Esophagus muscularis mucosa (tissue), 4 donors: ENCODE measurements at places on chromosomes 2 and 18.
A peak's percentile ranks its signal among the peaks of the same experiment; 100 is the strongest.

DNA sequence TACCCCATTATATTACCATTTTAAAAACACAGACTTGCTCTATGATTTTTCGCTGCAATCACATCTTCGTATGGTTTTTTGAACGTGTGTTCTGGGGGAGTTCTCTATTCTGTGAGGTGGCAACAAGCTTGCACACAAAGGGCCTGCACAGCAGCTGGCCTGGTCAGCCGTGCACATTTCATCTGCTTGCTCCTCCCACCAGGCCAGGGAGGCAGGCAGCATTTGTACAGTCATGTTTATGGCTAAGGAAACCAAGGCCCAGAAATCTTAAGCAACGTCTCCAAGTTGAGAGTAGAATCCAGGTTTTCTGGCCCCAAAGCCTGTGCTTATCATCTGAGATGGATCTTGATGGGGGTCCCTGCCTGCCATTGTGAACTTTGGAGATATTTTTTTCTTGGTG, 106.4 kb upstream of the SMIM21 start:
- peak; percentile 29 for DNase-seq

GRCh38 chr2:95260028-95261023, 13.9 kb upstream of the PROM2 start:
- peak; percentile 70 for DNase-seq

GRCh38 chr2:177984749-177985148, 87.8 kb downstream of the PDE11A start:
- DNase-seq = no peak

GRCh38 chr2:70431716-70432347, 121.8 kb downstream of the TGFA start:
- DNase-seq = no peak

DNA sequence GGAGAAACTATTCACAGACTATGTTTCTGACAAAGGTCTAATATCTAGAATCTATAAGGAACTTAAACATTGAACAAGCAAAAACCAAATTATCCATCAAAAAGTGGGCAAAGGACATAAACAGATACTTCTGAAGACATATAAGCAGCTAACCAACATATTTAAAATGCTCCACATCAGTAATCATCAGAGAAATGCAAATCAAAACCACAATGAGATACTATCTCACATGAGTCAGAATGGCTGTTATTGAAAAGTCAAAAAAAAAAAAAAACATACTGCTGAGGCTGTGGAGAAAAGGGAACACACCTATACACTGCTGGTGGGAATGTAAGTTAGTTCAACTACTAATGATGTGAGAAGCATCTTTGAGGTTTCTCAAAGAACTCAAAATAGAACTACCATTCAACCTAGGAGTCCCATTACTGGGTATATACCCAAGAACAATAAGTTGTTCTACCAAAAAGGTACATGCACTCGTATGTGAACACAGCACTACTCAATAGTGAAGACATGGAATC, 220.4 kb upstream of the TFPI start:
- DNase-seq = no peak

- no peak for DNase-seq
Observed at GRCh38 chr2:116517936-116518335, 1296.6 kb upstream of the DDX18 start.

- DNase-seq = no peak
Observed at GRCh38 chr2:133241224-133241571, 327.1 kb downstream of the NCKAP5 start.

DNA sequence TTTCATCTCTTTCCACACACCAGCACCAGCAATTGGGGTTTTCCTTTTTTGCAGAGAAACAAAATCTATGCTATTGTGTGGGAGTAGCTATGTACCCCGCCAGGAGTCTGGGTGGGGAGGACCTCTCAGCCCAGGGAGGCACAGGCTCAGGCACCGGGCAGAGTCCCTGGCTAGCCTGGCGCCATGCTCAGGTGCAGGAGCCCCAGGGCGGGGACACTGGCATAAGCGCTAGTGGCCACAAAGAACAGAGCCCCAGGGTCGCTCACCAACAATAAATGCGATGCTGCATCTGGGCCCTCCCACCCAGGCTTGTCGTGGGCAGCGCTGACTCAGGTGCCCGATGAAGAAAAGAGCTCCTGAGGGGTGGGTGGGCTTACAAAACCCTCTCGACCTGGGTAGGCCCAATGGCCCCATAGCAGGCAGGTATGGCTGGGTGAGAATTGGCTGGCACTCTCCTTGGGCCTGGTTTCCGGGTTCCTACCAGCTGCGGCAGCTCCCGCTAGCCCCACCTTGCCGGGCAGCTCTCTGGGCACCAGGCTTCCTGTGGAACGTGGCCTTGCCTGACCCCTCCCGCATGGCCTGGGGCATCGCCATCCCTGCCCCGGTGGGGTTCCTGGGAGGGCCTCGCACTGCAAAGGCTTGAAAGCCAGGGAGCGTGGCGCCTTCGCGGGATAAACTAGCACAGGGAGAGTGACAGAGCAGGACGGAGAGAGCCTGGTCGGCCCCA, 31.8 kb upstream of the COL6A3 start:
- no peak for DNase-seq

DNA sequence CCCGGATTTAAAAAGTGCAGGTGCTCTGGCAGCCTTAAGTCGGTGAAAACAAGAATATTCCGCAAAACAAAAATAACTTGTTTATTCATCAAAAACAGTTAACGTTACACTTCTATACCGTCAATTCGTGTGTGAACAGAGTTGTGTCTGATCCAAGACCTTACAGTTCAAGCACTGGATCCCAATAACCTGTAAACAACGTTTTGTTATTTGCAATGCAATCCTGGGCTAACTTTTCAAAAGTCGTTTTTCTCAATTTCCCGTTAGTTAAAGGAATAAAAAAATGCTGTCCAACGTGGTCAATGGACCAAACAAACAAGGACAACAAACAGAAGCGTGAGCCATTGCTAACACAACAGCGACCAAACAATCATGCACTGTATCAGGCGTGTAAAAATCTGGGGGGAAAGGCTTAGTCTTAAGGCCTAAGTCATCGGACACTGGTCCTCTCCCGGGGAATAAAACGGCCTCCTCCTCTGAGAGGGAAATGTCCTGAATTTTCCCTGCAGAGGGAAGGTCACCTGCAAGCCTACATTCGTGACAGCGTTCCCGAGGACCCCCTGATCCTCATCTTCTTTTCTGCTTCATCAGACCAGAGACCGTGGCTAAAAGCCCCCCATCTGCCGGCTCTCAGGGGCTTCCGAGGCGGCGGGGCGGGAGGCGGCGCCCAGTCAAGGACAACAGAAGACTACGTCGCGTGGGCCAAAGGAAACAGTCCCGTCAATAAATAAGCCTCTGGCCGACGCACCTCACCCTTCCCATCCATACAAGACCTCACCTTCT, 490 bp downstream of the NDUFS1 start:
- no peak for DNase-seq

DNA sequence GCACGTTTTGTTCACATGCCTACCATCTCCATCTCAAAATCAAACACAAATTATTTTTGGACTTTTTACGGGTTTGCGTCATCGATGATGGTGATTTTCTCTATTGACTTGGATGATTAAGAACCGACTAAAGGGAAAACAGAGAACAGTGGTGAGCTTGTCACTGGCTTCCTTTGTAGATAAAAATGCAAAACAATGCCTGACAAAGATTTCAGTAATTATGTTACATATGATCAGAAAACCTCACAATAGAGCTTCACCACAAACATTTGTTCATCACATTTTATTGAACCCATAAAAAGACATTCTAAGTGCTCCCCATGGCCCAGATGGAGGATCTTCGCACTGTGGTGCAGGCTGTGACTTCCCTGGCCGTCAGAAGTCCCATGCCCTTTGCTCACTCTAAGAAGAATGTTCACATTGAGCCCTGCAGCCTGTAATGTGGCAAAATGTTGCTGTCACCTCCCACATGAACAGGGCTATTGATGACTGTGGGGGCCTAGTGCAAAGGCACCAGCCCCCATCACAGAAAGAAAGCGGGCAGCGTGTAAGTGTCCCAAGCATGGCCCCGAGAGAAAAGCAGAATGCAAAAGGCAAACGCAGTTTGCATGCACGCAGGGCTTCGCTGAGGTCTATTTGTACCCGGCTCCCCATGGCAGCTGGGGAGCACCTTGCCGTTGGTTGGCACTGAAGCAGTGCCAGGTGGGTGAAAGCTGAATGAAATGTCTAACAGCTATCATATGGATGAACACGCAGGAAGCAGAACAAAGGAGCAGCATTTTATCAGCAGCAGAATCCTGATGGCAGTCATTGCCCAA, 60.6 kb downstream of the BCL2 start:
- DNase-seq = no peak

GRCh38 chr2:85705680-85706039, 11.5 kb downstream of the GNLY start:
- DNase-seq = no peak

- no peak for DNase-seq
Observed at GRCh38 chr2:127614246-127614645, 31.7 kb upstream of the GPR17 start.
